NCI-H524 treated with DMSO at 0.1 percent for 48 hours (cell line): ENCODE measurements at places on chromosomes 1 and 21.

GRCh38 chr21:34242973-34243372, 120.8 kb upstream of the KCNE2 start:
- DNase-seq, result no peak

- no peak for DNase-seq
These were observed 16.2 kb upstream of the OR2T10 start for GRCh38 chr1:248613742-248614141.

DNA sequence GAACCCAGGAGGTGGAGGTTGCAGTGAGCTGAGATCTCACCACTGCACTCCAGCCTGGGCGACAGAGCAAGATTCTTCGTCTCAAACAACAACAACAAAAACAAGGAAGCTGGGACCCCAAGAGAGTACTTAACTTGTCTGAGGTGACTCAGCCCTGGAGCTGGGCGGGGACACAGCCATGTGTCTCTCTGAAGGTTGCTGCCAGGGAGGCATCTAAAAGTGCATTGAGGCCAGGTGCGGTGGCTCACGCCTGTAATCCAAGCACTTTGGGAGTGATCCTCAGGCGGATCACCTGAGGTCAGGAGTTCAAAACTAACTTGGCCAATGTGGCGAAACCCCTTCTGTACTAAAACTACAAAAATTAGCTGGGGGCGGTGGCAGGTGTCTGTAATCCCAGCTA, 7.7 kb downstream of the IFI6 start:
- DNase-seq, result no peak

- DNase-seq, result no peak
These were observed 151.3 kb upstream of the GJB5 start for GRCh38 chr1:34603594-34603993.

DNA sequence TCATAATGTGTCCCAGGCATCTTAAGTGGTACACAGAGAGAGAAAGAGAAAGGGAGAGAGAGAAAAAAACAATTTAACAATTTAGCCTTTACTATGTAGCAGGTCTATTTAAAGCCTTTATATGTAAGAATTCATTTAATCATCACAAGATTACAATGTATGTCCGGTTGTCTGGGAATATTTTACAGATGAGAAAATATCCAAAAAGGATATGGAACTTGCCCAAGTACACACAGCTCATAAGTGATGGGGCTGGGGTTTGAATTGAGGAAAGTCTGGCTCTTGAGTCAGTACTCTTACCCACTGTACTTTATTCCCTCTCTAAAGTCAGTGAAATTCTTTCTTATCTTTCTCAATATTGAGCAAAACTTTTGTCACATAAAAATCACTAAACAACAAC, 104.6 kb downstream of the LYPLAL1 start:
- DNase-seq, result no peak

- no peak for DNase-seq
These were observed 19.6 kb downstream of the CCDC18 start for GRCh38 chr1:93200086-93200620.

DNA sequence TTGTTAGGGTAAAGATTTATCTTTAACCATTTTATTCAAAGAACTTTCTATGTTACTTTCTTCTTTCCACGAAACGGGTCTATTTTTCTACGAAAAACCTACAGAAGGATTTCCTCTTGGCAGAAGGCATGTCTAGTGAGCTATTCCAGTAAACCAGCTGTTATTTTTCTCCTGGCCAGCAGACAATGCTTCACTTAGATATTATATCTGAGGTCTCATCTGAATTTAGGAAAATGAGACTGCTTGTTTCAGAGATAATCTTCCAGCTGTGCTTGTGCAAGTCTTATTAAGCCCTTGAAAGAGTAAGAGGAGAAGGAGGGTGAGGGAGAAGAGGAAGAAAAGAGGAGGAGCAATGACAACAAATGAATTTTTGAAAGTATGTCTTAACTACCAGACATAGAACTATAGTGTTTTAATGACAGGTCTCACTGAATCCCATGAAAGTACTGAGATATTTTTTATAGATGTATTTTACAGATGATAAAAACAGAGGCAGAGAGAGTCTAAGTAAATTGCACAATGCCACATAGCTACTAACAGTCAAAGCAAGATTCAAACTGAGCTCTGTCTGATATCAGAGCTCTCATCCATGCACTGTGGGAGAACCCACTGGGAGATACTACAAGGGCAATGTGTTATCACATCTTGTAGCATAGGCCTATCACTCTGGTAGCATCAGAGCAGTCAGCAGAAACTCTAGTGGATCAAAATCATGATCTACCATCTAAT, 54.6 kb upstream of the SAMSN1 start:
- no peak for DNase-seq

DNA sequence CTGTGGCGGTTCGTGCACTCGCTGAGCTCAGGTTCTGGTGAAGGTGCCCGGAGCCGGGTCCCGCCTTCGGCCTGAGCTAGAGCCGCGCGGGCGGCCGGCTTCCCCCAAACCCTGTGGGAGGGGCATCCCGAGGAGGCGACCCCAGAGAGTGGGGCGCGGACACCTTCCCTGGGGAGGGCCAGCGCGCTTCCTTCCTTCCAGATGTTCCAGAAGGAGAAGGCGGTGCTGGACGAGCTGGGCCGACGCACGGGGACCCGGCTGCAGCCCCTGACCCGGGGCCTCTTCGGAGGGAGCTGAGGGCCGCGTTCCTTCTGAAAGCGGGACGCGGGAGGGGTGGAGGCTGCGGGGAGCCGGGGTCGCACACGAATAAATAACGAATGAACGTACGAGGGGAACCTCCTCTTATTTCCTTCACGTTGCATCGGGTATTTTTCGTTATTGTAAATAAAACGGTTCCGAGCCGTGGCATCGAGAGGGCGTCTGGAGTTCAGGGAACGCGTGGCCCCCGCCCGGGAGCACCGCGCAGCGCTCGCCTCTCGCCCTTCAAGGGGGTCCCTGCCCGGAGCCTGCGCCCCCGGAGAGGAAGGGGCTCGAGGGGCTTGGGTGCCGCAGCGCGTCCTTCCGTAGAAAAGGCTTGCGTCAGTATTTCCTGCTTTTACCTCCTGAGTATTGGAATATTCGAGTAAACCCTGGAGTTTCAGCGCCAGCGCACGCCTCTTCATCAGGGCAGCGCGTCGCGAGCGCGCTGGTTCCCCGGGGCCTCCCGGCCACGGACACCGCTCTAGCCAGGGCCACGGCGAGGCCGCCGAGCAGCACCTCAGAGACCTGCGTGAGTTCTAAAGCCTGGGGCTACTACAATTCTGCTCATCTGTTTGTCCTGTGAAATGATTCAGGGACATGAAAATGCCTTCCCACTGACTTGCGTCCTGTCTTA, 11.5 kb downstream of the YBEY start:
- DNase-seq, result no peak

- peak; percentile 29 for DNase-seq
These were observed 38.2 kb downstream of the MATN1 start for GRCh38 chr1:30684881-30685795.

- DNase-seq, result no peak
These were observed 17.4 kb downstream of the TFAP2E start for GRCh38 chr1:35590476-35591040.

GRCh38 chr1:60345621-60346020, 272.1 kb upstream of the C1orf87 start:
- DNase-seq, result no peak

- no peak for DNase-seq
These were observed 16.4 kb downstream of the SPSB1 start for GRCh38 chr1:9309080-9309479.

DNA sequence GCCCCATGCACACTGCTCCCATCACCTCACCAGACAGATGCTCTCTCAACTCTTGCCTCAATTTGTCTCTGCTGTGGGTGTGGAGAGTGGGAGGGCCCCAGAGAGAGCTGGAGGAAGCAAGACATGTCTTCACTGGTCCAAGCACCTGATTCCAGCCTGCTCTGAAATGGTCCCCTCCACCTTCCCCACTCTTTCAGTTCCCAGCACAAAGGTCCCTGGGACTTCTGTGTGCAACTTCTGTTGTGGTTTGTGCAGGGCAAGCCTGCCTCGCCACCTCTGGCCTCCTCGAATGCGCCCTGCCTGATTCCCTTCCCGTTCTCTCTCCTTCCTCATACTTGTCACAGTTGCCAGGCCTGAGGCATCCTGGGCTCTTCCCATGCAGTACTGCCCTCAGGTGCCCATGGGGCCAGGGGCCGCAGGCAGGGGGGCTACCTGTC, 119.3 kb downstream of the SYT2 start:
- no peak for DNase-seq

GRCh38 chr1:179144626-179145025, 62.8 kb downstream of the TOR3A start:
- no peak for DNase-seq

DNA sequence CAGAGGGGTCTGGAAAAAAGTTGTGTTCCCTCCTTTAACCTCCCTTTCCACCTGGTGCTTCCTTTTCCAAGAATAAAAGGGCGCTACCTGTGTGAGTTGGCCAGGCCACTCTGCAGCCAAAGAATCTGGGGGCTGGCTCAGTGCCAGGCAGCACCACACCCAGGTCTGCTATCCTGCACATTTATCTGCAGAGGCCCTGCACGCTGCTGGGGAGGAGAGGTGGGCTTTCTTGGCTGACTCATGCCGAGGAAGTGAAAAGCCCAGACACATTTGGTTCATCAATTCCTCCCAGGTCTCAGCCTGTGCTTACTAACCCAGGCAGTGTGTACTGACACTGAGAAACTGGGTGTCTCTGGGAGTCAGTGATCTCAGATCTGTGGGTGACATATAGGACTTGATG, 79.8 kb upstream of the F3 start:
- no peak for DNase-seq

DNA sequence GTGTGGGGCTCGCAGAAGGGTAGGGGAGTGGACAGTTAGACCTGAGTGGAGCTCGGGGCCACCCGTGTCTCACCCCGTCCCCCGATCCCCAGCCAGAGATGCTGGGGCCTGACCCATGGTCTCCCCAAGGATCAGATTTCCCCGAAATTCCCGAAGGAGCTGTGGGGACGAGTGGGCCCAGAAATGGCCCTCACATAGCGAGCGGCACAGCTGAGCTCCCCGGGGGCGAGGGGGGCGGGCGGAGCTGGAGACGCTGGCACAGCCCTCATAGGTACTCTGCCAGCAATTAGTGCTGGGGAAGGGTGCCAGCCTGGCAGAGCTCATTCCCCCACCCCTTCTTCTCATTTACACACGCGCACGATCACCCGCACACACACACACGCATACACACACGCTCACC, 9.2 kb downstream of the CASZ1 start:
- DNase-seq, result no peak

GRCh38 chr1:52487632-52488031, 65.3 kb downstream of the TUT4 start:
- no peak for DNase-seq

DNA sequence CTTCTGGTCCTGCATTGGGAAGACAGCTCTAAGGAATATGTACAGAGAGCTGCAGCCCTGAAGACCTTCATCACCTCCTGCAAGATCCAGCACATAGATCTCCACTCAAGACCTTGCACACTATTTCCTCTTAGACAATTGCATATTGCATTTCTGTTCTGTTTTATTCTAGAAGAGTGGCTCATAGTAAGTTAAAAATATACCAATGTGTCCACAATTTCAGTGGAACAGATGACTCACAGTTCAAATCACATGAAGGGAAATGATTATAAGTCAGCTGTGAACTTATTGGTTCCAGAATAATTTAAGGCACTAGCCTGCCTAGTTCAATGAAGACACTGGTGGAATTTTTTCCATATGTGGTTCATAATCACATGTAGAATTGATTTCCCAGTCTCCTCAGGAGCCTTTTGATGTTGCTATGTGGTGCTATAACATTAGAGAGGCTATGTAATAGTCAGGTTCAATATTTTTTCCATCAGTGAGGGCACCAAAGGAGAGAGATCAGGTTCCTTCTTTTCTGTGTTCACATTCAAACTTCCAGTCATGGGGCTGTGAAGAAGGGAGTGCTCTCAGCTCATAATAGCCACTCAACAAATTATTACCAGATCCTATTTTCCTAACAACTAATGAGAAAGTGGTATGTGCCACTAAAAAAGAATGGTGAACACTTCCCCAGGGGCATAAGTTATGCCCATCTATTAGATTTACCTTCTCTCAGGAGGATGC, 9.8 kb upstream of the AK5 start:
- no peak for DNase-seq

- no peak for DNase-seq
These were observed 37.2 kb downstream of the ROR1 start for GRCh38 chr1:63810936-63811469.

GRCh38 chr1:246528933-246529731, 22.1 kb upstream of the SMYD3 start:
- DNase-seq, result no peak

- DNase-seq, result no peak
These were observed 98.7 kb downstream of the NCAM2 start for GRCh38 chr21:21096956-21097355.

DNA sequence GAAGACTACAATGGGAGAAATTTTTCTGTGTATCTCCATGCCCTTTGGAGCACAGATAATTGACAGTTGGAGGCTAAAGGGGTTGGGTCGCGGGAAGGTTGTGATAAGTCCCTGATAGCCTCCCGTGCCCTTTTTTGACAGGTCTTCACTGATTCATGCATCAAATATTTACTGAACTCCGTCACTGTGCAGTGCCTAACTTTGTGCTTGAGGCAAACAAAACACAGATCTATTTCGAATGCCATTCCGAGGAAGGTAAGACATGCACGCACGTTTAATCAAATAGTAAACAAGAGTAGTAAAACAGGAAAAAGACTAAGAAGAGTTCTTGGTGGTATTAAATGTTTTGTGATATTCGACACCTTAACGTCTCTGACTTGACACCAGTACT, 494 bp upstream of the PIP5K1A start:
- no peak for DNase-seq

DNA sequence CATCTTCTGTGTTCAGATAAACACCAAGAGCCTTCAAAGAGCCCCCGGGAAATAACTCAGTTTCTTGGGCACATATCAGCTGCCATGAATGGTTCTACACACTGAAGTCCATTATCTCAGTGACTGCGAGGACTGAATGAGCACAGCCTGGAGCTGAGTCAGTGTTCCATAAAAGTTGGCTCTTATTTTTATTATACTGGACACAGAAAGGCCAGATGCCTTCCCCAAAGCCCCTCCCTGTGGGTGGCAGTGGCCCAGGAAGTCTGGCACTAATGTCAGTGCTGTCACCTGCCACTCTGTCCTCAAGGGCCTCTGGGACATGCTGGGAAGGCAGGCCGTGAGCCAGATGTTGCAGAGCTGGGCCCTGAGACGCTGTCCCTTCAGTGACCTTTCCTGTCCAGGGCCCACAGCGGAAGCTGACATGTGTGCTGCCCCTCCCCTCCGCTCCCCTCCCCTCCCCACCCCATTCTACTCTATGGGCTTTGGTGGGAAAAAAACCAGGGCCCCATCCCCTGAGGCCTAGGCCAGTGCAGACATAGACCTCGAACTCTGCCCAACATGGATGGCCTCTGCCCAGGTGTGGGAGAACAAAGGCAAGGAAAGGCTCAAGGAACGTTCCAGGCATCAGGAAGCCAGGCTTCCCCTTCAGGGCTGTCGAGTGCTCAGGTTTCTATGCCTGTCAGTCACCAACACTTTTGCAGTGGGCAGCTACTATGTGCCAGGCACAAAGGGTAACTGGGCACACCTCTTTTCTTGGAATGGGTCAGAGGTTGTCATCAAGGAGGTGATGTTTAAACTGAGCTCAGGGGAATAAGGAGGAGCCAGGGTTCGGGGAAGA, 22.4 kb upstream of the NPPB start:
- peak; percentile 16 for DNase-seq
